Smooth muscle cell of the pulmonary artery (primary cell): ENCODE measurements at places on chromosomes 2 and 18. TPM values are rescaled to one million over a fixed set of nuclear protein-coding genes. Genes with fewer than 3 reads are reported as not detected.

Gene TUBB8B
- total RNA-seq: not detected in 2 replicates

Gene NR4A2
- 0.40 and 8.5 TPM in 2 replicates for total RNA-seq

Gene EML6
- 1.2 and 1.3 TPM in 2 replicates for total RNA-seq

Gene PAX8
- 0.91 and 1.6 TPM in 2 replicates for total RNA-seq

Gene CCDC85A
- 0.13 and 1.6 TPM in 2 replicates for total RNA-seq

Gene CGREF1
- total RNA-seq: 30.5 and 40.8 TPM in 2 replicates

Gene CDKL4
- total RNA-seq: 0.66 and 0.91 TPM in 2 replicates

Gene GPR45
- total RNA-seq: not detected in 2 replicates

Gene KANSL1L
- total RNA-seq: 20.2 and 20.5 TPM in 2 replicates

Gene EGR4
- not detected in 2 replicates for total RNA-seq

Gene SERPINB3
- total RNA-seq: 0.07 TPM in 1 of 2 replicates, not detected in the other

Gene MTIF2
- total RNA-seq: 27.1 and 32.8 TPM in 2 replicates

Gene SCYGR7
- total RNA-seq: not detected in 2 replicates

Gene GALR1
- not detected in 2 replicates for total RNA-seq

Gene HOXD10
- not detected in 2 replicates for total RNA-seq

Gene ANKRD30BL
- total RNA-seq: not detected in 2 replicates

Gene OTOS
- total RNA-seq: not detected in 2 replicates

Gene AFF3
- 3.4 and 7.5 TPM in 2 replicates for total RNA-seq

Gene POTEJ
- total RNA-seq: not detected in 2 replicates

Gene KLHL29
- total RNA-seq: 6.8 and 7.6 TPM in 2 replicates

Gene DLX2
- total RNA-seq: 0.33 and 3.9 TPM in 2 replicates

Gene APCDD1
- total RNA-seq: 0.96 and 8.2 TPM in 2 replicates

Gene PTPN18
- total RNA-seq: 15.7 and 17.7 TPM in 2 replicates
